ENCODE measurements at places on chromosomes 2 and 18.

DNA sequence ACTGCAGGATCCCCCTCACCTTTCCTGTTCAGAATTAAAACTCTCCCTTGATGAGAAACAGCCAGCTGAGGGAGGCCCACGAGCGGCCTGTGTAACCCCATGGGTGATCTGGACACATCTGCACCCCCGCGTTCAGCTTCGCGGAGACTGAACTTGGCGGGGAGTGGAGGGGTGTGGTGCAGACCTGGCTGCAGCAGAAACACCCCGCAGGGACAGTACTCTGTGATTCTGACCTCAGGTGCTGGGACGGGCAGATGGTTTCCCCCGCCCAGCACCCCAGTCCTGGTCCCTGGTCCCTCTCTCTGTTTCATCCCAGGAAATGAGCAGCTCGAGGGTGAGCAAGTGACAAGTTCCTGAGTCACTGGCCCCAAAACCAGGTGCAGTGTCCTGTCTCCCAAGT is 41.2 kb downstream of the GBX2 start:
- no peak for DNase-seq

GRCh38 chr2:101479328-101479727 is 4.4 kb upstream of the RFX8 start:
- DNase-seq: no peak

DNA sequence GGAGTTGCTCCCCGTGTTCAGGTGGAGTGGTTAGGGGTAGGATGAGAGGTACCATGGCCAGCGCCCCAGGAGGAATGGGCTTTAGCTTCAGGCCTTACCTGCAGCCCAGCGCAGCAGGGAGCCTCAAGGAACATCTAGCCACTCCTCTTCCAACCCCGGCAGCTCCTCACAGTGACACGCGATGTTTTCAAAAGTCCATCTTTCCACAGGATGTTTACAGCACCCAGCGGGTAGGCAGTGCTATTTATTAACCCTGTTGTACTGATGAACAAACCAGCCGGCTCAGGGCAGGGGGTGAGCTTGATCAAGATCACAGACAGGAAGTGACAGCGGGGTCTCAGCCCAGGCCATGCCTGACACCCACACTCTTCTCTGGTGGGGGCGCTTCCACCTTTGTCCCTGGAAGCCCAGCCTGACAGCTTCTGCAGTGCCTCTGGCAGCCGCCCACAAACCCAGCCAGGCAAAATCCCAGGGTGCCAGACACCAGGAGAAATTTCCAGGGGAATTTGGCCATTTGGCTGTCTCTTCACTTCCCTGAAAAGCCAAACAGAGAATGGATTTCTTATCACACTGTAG is 18.4 kb upstream of the PRLH start:
- DNase-seq: no peak

- DNase-seq: no peak
Observed at GRCh38 chr18:26103579-26103978, 13.2 kb upstream of the SS18 start.

DNA sequence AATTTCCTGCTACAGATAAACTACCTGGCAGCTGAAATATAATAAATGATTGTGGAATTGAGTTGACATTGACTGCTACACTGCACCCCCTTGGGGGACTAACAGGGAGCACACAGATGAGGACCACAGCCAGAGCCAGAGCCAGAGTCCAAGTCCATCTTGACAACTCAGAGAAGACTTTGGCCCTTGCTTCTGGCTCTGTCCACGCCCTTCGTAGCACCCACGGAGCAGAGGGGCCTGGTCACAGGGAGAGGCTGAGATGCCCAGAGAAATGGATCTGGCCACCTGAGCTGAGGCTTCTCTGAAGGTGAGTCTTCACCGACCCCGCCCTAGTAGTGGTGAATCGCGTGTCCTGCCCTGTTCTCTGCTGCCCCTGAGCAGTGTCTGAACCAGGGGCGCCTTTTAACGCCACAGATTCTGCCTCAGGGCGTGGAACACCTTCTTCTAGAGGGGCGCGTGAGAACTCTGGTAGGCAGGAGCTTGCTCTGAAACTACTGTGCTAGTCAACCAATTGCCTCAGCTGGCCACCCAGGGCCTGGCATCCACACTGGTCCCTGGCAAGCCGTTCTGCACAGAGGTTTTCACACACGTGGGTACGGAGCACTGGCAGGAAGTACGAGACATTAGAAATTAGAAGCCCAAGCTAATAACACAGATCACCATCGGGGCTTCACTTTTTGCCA is 35.7 kb upstream of the MAT2A start:
- no peak for DNase-seq

DNA sequence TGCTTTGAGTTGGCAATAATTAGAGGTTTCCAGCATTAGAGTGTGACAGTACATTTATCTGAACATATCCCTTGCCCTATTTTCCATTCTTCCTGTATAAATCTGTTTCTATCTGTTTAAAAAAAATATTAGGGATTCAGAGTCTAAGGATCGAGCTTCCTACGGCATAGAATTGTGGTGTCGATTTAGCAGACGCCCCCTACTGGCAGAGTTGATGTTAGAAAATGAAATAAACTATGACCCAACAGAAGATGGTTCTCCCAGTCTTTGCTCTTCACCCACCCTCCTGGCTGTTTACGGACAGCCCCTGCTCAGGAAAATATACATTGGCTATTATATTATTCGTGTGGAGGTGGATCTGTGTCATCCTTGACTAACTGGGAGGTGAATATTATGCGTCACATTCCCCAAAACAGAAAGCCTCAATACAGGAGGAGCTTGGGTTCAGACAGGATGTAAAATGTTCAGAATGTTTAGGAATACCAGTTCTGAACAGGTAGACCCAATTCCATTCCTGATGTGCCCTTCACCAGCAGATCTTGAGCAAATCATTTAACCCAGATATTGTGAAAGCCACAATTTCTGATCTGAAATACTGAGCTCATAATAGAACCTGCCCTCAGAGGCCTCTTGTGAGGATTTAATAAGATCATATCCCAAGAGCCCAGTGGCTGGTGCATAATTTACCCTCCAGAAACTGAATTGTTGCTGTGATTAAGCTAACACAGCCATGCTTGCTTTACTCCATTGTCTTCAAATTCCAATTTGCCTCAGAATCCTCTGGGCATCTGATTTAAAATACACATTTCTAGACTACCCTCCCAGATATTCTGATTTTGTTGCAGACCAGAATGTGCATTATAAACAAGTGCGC is 10.8 kb upstream of the ERMN start:
- no peak for DNase-seq
